ENCODE measurements at places on chromosomes 2 and 18. TPM values are rescaled to one million over a fixed set of nuclear protein-coding genes. Genes with fewer than 3 reads are reported as not detected.

DNA sequence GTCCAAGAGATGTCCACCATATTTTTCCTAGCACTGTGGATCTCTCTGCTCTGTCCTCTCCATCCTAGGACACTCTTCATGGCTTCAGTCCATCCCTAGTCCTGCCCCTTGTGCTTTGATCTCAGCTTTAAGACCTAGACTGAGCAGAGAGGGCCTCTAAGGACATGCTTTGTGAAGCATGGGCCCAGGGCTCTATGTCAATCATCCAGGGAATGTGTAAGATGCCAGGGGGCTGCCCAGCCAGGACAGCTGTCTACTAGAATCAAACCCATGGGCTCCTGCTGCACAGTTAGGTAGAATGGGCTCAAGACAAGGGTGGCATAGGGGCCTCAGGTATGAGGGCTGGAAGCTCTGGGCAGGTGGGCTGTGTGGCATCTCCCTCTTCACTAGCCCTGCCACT is 24.9 kb downstream of the TET3 start:
- ATAC-seq = no peak

Gene CELF4
- total RNA-seq = not detected

Gene SPAG16
- total RNA-seq = 19.8 TPM

DNA sequence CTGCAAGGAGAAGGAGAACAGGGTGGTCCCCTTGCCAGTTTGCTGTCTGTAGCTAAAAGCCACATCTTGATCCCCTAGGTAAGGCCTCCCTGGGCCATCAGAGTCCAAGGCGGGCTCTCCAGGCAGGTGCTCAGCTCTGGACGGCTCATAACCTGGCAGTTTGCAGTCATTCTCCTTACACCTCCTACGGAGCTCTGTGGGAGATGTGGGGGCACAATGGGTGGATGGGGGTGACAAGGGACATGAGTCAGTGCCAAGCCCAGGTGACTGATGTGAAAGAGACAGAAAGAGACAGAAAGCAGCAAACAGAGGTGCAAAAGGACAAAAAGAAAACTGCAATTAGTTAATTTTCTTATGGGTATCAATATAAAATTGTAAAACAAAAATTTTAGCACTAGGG is 120.6 kb upstream of the ZBTB14 start:
- no peak for ATAC-seq

Gene EPB41L3
- total RNA-seq = 16.3 TPM

Gene ZRANB3
- total RNA-seq = 4.5 TPM

GRCh38 chr2:238299803-238300202 is 11.4 kb upstream of the PER2 start:
- ATAC-seq = peak; percentile 32

DNA sequence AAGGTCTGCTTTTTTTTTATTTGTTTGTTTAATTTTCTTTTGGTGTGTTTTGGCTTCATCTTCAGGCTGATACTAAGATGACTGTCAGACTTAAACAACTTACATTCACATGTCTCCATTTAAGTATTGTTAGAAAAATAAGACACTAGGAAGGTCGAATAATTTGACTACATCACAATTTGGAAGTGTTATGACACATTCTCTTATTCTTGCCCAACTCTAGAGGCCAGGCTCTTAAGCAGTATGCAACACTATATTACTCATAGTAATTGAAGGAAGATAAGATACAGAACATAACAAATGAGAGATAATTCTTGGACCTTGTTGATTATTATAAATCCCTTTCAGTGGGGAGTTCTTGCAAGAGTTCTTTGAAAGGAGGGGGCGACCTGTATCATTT is 295.3 kb upstream of the COL3A1 start:
- ATAC-seq = no peak

Gene THAP4
- 38.9 TPM for total RNA-seq

DNA sequence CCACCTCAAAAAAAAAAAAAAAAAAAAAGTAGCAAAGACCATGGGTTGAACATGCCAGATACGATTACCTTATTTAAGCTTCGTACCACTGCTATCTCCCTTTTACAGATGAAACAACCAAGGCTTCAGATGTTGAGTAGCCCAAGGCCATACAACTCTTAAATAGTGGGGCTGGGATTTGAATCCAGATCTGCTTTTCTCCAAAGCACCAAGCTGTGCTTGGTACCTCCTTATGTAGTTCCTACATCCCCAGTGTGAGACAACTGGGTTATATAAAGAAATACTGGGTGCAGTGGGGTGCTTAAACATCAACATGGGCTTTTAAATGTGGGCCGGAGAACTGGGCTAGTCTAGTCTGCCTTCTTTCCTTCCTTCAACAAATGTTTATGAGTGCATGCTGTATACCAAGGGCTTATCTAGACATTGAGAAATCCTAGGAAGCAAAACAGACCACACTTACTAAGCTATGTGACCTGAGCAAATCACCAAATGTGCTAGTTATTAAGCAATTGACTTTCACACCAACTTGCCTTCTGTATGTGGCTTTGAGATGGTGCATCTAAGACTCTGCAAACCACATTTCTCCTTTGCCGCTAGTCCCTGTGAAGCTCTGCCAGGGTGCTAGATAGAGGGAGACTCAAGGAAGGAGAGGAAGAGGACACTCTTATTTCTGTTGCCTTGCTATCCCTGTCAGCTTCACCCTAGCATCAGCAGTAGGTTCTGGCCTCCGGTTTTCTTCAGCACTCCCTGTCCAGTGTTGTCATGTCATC is 206.8 kb upstream of the FBXO11 start:
- ATAC-seq = peak; percentile 39

DNA sequence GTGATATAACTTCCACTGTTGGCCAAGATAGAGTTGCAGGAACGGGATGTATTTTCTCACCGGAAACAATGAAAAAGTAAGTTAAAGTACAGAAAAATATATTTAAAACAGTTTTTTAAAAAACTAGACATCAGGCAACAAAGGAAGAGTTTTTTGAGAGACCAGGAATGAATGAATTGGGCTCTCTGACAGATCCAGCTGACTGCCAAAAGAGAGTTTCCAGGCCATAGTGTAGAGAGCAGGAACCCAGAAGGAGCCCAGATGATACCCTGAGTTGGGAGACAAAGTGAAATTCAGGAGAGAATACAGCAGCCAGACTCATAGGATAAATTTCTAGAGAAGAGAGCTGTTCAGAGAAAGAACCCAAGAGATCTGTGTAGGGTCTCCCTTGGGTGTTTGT is 362.6 kb upstream of the SMIM21 start:
- no peak for ATAC-seq

Gene SPRED2
- total RNA-seq = 12.8 TPM

Gene DSG2
- 22.4 TPM for total RNA-seq

Gene ELOA2
- not detected for total RNA-seq

DNA sequence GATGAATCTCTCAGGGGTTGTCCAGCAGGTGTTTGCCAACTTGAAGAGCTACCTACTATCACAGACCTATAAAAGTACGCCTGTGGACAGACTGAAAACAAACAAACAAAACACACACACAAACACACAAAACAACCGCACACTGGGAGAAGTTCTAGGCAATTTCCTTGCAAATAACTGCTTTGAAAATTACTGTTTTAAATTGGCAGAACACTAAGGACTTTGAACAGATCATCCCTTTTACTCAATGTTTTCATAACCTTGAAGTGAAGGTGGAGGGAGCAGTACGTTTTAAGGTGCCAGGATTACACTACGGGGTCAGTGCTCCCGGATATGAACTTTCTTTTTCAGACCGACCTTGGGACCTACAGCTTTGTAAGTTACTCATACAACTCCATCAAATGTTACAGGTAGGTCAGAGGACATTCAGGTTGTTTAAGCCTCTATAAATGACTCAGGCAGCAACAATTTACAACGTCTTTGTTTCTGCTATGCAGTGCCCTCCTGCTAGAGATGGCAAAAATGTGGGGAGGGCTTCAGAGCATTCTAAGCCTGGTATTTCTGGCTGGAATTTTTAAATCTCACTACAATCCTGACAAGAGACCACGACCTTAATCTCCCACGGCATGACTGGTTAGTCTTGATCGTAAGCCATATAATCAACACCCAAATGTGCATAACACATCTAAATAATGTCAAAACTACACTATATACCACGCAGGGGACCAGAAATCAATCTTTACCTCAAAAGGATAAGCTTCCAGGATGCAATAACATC is 1.4 kb upstream of the SLC20A1 start:
- ATAC-seq = peak; percentile 31

- peak; percentile 5 for ATAC-seq
These were observed 918 bp upstream of the NABP1 start for GRCh38 chr2:191676790-191677645.

DNA sequence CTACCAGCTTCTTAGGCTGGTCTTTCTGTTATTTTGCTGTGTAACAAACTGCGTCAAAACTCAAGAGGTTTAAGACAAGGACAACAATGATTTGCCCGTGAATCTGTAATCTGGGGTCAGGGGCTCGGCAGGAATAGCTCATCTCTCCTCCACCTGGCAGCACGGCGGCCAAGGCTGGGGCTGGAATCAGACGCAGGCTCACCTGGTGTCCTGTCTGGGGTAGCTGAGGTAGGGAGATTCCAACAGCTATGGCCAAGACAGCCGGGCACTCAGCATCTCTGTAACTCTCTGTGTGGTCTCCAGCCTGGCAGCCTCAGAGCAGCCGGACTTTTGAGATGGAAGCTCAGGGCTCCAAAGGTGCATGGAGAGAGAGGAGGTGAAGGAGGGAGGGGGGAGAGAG is 42.3 kb downstream of the DNER start:
- ATAC-seq = no peak

DNA sequence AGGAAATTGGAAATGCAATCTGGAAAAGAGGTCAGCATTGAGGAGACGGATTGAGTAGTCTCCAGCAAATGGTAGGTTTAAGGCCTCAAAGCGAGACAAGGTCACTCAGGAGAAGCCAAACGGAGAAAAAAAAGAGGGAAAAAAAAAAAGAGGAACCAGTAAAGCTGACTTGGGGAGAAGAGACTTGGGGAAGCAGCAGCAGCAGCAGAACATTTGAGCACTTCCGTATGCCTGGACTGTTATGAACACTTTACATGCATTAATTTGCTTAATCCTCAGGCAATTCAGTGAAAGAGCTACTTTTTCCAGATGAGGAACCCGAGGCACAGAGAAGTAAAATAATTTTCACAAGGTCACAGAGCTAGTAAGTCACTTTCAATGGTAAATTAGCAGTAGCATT is 81.3 kb downstream of the OSBPL6 start:
- no peak for ATAC-seq

GRCh38 chr2:17470855-17471641 is 47.2 kb downstream of the RAD51AP2 start:
- peak; percentile 59 for ATAC-seq

Gene ATG4B
- total RNA-seq = 38.3 TPM

DNA sequence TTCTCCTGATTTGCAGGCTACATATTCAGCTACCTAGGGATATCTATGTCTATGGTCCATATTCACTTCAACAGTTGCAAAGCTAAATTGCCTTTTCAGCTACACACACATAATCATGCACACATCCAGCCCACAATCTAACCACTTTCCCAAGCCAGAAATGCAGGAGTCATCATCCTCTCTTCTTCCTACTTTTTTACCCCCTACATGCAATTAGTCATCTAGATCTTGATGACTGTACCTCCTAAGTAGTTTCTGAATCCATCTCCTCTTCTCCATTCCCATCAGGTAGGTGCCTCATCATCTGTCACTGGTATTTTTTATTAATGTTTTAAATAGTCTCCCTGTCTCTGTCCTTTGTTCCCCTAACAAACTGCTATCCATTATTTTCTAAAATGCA is 23.7 kb upstream of the SPRED2 start:
- no peak for ATAC-seq

DNA sequence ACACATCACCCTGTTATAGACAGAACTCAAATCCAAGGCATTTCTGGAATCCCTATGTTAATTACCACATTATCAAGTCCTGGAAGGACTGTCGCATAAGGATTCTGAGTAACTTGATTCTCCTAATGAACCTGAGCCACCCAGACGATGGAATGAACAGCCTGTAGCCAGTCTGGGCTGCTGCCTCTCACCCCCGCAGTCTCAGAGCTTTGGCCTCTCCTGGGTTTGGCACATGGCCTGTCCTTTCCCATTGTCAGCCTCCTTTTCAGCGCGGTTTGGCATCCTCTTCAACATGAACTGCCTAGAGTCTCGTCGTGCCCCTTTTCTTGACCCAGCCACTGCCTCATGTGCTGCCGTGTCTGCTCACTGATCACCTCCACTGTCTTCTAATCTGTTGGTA is 147.6 kb downstream of the SLC8A1 start:
- ATAC-seq = no peak

GRCh38 chr2:141611176-141611571 is 519.6 kb downstream of the LRP1B start:
- no peak for ATAC-seq
